ENCODE measurements at places on chromosomes 11 and 22.
A peak's percentile ranks its signal among the peaks of the same experiment; 100 is the strongest.

GRCh38 chr11:69301081-69301454, 7.1 kb downstream of the MYEOV start:
- DNase-seq: no peak

DNA sequence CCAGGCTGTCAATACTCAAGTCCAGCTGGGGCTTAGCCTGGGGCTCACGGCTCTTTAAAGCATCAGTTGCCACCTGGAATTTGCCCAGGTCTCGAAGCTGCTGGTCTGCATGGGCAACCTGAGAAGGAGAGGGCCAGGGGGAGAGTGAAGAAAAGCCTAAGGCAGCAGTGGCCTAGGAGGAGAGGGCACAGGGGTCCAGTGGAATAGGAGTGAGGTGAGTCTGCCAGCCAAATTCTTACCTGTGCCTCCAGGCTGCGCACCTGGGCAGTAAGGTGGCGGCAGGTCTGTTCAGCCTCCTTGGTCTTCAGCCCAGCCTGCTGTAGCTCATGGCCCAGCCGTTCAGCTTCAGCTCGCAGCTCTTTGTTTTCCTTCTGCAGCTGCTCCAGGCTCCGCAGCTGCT, 10.0 kb downstream of the IL18BP start:
- no peak for DNase-seq

GRCh38 chr11:69859275-69859934, 40.2 kb upstream of the FGF3 start:
- no peak for DNase-seq

- no peak for DNase-seq
Observed at GRCh38 chr11:85096939-85097338, 530.2 kb downstream of the DLG2 start.

- no peak for DNase-seq
Observed at GRCh38 chr11:29002816-29003215, 894.6 kb downstream of the METTL15 start.

GRCh38 chr22:38257181-38257580, 15.6 kb downstream of the TMEM184B start:
- no peak for DNase-seq

DNA sequence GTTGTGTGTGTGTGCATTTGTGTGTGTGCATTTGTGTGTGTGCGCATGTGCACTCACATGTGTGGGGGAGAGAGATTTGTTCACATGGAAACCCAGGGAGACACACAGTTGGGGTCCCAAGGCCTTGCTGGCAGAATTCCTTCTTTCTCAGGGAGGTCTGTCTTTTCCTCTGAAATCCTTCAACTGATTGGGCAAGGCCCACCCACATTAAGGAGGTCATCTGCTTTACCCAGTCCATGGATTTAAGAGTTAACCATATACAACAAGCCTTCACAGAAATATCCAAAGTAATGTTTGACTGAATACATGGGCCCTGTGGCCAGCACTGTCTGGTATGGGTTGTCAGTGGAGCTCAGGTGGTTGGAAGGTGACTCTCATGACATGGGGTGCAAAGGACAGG, 641.4 kb downstream of the BRD1 start:
- DNase-seq: no peak

- no peak for DNase-seq
Observed at GRCh38 chr22:46625113-46625842, 5.1 kb downstream of the GRAMD4 start.

DNA sequence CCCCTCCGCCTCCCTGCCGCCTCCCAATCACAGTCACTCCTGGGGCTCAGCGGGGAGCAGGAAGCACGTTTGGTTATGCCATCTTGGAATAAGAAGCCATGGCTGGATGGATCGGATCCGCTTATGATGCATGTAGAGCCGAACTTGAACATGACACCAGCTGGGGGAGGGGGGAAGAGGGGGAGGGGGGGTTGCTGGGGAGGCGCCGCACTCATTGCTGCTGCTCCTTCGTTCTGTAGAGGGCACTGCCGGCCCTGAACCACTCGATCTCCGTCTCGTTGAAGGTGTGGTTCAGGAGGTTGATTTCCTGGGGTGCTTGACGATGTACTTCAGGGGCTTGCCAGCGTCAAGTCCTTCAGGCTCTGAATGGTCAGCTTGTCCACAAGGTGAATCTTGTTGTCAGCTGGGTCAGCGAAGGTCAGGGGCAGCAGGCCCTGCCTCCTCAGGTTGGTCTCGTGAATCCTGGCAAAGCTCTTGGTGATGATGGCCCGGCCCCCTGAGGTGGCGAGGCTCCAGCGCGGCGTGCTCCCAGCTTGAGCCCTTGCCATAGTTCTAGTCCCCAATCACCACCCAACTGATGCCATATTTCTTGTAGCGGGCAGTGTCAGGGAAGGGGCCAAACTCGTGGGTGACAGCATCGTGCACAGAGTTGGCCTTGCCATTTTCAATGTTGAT, 476.9 kb upstream of the ISX start:
- DNase-seq: no peak

- no peak for DNase-seq
Observed at GRCh38 chr11:43567396-43567975, 113.1 kb upstream of the HSD17B12 start.

DNA sequence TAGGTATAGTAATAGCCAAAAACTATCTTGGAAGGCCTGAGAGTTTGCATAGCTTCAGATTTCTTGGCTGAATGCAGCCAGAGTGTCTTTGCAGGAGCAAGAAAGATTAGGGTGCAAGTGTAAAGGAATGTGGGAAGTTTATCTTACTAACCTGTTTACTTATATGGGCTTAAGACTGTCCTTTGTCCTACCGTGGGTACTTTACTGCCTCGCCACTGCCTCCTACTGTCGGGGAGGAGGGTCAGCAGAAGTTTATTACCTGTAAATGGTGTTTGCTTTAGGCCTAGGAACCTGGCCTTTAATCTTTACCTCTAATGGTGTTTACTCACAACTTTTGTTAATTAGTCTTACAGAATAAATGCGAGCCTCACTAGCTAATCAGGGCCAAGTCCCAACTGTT, 633.8 kb downstream of the DLG2 start:
- no peak for DNase-seq

DNA sequence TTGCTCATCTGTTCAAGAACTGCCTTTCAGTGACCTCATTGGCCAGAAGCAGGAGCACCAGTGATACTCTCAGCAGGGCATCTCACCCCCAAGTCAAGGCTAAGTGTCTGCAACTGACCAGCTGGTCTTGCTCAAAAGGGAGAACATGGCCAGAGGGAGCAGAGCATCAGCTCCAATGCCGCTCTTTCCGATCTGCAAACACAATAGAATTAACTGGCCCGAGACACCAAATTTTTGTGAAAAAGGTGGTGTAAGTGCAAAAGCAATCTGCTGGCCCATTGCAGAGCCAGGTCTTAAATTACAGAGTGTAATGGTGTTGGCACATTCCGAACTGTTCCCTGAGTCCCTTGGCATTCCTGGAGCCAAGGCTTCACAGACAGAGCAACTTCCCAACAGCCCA, 97.0 kb downstream of the PKNOX2 start:
- DNase-seq: no peak

DNA sequence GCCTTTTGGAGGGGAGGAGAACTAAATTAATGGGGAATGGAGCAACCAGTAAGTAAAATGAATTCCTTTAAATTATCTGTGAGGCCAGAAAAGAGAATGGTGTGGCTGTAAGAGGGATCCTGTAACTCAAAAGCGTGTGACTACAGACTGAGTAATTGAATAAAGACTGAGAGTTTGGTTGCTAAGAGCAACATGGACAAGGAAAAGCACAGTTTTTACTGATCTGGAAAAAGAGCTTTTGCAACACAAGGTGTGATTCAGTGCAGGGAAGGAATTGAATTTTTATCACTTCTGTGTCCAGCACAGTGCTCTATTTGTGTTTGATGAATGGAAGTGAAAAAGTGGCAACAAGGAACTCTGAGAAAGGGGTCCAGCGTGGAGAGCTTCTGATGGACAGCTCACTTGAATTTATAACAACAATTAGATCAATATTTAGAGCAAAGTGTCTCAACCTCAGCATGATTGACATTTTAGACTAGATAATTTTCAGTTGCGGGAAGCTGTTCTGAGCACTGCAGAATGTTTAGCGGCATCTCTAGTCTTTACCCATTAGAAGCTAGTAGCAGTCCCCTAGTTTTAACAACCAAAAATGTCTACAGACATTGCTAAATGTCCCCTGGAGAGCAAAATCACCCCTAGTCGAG, 202.8 kb upstream of the BDNF start:
- peak; percentile 77 for DNase-seq

DNA sequence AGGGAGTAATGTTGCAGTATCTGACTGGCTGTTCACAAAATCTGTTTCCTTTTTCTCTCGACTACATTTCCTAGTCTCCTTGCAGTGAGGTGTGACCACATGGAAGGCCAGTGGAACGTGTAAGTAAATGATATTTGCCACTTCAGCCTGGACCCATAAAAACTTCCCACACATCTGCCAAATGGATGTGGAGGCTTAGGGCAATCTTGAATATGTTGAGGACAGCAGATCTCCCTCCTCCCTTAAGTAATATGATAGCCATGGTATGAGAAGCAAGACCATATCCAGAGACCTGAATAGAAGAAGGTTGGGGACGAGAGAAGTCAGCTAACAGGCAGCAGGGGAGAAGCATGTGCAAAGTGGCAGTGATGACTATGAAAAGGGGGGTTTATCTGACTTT, 33.0 kb upstream of the C11orf87 start:
- DNase-seq: no peak

- DNase-seq: no peak
Observed at GRCh38 chr22:49247194-49247924, 580.3 kb downstream of the BRD1 start.

GRCh38 chr11:114571712-114572111, 12.0 kb upstream of the NXPE1 start:
- no peak for DNase-seq

GRCh38 chr11:43404836-43405479, 46.2 kb downstream of the TTC17 start:
- no peak for DNase-seq

GRCh38 chr11:118276422-118276821, 12.3 kb upstream of the MPZL2 start:
- DNase-seq: no peak

DNA sequence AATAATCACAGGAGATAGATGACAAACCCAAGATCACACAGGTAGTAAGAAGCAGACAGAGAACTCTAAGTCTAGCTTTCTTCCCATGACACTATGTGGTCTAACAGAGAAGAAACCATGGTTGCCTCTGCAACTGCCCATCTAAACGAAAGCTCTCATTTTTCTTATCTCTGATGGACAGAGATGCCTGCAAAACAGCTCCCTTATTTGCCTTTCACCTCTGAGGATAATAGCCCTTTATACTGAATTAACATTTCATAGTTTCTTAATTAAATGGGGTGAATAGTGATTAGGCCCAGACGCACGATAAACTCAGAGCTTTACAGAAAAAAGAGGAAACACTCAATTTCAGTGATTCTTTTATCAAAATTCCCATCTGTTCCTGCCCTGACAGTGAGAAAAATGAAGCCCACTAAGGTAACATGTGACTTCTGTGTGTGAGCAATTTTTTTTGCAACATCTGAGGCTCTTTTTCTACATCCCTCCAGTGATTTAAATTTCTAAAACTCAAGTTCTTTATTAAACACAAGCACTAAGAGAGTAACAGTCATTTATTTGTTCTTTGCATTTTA, 24.6 kb downstream of the OR2AG2 start:
- no peak for DNase-seq

DNA sequence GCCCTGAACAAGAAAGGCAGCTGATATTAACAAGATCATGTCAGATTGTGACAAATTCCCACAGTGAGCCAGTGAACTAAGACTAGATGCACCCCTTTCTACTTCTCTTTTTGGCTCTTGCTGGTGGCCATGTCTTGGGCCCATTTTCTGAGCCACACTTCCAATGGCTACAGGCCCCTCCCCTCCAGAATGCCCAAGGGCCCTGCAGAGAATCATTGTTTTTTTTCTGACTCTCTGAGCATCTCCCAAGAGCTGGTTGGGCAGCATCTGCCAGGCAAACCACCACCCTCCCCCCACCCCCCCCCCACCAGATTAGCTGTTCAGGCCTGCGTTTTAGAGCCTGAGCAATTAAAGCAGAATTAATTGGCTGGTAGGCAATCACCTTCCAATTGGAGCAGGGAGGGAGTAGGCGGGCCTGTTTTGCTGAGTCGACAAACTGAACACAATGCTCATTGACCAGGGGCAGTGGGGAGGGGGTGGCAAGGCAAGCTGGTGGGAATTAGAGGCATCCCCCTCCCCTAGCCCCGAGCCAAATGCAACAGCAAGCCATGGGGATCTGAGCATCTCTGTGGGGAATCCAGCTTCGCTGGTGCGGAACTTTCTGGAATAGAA, 541.4 kb downstream of the MN1 start:
- no peak for DNase-seq

- DNase-seq: no peak
Observed at GRCh38 chr22:44918166-44918924, 91.5 kb downstream of the PHF21B start.

- DNase-seq: no peak
Observed at GRCh38 chr11:47773882-47774281, 6.7 kb upstream of the FNBP4 start.

- peak; percentile 77 for DNase-seq
Observed at GRCh38 chr11:64331569-64332371, 8.2 kb upstream of the CCDC88B start.

DNA sequence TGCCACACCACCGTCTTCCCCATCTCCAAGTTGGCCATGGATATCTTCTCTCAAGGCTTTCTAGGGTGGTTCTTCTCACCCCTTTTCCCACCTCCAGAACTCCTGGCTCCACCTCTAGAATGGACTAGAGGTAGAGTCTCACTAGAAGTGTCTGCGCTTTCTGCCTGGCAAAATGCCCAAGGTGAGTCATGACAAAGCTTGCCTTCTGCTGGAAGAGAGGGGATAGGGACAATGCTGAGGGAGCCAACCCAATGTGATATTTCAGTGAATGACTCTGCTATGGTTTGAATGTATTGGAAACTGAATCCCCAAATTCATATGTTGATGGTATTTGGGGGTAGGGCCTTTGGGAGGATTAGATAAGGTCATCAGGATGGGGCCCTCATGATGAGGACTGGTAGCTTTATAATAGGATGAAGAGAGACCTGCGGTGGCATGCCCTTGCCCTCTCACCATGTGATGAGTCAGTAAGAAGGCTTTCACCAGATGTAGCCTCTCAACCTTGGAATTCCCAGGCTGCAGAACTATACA, 4.1 kb upstream of the CD82 start:
- DNase-seq: no peak

DNA sequence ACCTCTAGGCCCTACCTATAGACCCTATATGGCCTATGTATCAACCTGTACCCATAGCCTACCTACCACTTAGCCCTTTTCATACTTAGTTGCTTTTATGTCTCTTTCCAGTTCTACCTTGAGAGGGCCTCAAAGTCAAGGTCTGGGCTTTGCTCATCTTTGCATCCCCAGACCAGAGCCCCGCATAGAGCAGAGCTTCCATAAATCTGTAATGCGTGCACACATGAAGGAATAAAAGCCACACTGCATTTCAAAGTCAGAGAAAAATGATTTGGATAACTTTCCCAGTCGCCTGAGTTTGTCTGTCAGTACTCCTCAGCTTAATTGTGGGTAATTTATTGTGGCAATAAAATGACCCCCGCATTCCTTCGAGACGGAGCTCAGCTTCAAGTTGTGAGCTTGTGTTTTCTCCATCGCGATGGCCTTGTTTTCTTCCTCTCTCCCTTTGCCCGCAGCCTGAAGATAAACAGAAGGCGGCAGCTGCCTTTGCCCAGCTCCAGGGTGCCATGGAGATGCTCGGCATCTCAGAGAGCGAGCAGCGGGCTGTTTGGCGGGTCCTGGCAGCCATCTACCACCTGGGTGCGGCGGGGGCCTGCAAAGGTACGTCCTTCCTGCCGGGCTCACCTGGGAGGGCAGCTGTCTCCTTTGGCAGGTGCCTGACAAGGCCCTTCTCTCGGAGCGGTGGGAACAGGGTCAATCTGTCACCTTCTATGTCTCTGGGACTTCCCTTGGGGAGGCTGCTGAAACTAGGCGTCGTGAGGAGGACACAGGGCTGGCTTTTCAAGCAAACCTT, 55.7 kb downstream of the MYO18B start:
- DNase-seq: no peak

GRCh38 chr11:126864934-126865333, 135.6 kb downstream of the KIRREL3 start:
- no peak for DNase-seq

All from kidney epithelial cell (primary cell).